ENCODE measurements at places on chromosomes 5 and 9.

GRCh38 chr9:88174324-88174723 is 36.0 kb upstream of the SPATA31C2 start:
- no peak for DNase-seq

GRCh38 chr9:78213712-78214111 is 22.2 kb upstream of the CEP78 start:
- DNase-seq, result no peak

GRCh38 chr5:13994621-13995253 is 50.2 kb upstream of the DNAH5 start:
- peak; percentile 53 for DNase-seq

GRCh38 chr9:87827341-87827740 is 55.3 kb upstream of the SPATA31E1 start:
- DNase-seq, result no peak

DNA sequence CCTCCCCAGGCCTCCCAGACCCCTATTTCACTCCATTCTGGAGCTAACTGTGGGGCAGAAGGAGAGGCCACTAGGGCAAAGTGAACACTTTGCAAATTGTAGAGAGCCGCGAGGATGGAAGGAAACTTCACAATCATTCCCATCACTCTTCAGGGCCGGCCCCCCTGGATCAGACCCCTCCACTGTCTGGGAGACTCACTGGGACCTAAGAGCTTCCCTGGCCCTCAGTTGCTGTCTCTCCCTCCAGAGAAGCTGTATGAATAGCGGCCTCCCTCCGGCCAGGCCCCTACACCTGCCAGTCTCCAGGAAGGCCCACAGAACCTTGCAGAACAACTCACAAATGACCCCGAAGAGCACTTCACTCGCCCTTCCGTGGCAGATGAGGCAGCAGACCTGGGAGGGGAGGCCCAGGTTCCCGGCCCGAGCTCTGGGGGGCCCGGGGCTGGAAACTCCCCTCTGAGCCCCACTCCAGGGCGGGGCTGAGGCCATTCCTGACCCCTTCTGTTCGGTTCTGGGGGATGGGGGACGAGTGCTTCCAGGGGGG is 141.9 kb upstream of the IER5L start:
- no peak for DNase-seq

DNA sequence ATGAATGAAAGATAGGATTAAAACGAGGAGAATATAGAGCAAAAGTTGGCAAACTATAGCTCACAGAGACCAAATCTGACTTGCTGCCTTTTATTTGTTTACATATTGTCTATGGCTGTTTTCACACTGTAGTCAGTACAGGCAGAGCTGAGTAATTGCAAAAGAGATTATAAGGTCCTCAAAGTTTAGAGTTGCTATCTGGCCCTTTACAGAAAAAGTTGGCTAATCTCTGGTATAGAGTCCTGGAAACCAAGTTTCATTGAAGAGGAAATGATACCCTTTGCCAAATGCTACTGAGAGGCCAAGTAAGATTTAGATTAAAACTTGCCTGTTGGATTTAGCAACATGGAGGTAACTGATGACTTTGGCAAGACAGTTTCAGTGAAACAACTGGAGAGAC is 36.0 kb downstream of the LYRM7 start:
- no peak for DNase-seq

GRCh38 chr9:27571011-27571410 is 2.3 kb downstream of the C9orf72 start:
- no peak for DNase-seq

DNA sequence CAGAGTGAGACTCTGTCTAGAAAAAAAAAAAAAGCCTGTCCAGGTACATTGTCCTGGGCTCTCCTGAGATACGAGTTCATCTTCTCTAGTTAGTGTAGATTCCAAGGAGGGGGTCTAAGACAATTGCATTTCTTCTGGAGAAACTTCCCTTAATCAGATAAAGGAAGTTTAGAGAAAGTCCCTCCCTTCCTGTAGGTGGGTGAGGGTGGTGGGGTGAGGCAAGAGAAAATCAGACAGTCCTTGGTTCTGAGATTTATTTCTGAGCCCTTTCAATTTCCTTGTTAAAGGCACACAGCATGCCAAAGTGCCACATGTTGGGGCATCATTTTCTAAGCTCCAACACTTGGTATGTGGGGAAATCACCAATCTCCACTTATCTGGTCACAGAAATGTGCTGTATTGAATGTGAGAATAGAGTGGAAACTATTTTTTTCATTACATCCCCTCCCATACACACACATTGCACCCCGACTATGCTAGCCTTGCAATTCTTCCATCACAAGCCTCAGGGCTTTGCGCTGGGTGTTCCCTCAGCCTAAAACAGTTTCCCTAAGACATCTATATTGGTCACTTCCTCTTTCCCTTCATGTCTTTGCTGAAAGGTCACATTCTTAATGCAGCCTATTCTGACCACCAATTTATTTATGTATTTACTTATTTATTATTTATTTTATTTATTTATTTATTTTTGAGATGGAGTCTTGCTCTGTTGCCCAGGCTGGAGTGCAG is 5.1 kb upstream of the TUT7 start:
- DNase-seq, result no peak

- no peak for DNase-seq
These were observed 1.0 kb downstream of the RABL6 start for GRCh38 chr9:136808806-136809158.

DNA sequence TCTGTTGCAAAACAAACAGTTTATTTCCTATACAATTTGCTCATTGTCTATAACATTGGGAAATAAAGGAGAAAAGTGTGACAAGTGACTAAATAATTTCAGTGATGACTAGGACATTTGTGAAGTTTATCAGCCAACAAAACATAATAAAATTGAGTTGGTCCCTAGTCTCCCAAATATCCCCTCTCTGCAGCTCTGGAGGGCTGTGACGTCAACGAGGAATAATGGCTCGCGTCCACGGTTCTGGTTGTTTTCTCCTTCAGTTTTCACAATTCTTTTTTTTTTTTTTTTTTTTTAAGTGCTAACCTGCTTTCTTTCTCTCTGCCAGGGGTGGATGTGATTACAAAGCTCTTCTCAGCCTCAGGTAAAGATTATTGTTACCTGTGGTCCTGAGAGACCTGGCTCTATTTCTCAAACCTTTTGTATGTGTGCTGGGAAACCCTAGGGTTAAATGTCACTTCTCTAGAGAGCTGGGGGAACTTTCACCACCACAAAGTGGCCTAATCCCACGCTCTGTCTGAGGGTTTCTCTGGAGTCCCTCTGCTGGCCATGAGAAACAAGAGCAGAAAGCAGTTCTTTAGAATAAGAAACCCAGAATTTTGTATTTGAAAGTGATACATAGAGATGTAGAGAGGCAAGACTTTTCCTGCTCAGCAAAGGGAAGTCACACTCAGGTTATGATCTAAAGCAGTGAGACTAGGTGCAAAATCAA is 36.2 kb upstream of the ANKRD55 start:
- DNase-seq, result no peak

DNA sequence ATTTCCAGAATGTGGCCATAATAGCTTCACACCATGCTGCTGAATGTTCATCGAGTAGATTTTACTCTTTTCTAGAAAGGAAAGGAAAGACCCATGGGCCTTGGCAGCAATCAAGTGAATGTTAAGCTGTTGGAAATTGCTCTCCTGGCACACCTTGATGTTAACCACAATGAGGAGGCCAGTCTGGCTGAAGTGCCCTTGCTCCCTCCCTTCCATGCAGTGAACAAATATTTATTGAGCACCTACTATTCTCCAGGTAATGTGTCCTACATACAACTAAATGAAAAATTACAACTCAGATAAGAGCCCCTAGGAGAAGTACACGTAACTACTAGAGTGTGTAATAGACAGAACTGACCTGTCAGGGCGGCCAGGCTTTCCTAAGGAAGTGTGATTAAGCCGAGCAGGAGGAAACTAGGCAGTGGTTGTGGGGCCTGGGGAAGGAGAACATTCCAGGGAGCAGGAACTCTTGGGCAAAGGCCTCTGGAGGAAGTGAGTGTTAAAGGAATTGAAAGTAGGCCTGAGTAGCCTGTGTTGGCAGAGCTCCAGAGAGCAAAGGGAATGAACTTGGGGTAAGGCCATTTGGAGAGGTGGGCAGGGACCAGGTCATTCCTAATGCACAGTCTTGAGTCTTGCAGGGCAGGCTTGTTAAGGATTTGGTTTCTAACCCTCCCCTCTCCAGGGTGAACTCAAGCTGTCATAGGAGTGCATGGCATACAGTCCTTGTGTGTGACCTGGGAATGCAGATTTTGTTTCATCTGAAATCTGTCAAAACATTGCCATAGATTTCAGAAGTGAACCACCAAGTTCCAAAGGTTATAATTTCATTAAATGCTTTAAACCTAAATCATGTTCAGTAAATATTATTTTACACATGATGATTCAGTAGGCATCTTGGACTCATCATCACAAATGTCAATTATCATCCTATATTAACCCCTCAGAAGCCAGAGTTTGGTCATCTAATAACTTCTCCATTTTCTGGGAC is 9.0 kb upstream of the ZSWIM6 start:
- DNase-seq, result no peak

GRCh38 chr9:96581786-96582185 is 37.9 kb downstream of the CDC14B start:
- no peak for DNase-seq

GRCh38 chr5:151719228-151720000 is 32.7 kb upstream of the SPARC start:
- DNase-seq, result no peak

DNA sequence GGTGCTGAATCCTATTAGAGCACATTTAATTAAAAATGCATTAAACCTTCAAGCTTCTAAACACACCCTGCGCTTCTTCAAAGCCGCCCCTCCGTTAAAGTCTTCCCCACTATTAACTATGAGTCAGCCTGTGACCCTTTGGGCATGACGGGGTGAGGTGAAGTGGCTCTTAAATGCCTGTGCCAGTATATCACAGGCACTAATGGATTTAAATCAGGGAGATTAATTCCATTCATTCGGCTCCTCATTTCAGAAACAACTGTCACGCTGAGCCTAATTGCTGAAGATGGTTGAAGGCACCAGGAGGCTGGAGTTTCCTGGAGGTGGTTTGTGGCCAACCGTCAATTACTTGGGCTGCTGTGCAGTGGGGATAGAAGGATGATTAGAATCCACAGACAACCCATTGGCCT is 192.6 kb upstream of the MSX2 start:
- no peak for DNase-seq

- DNase-seq, result no peak
These were observed 469.1 kb downstream of the RAB3C start for GRCh38 chr5:59051951-59052350.

- DNase-seq, result no peak
These were observed 59.7 kb upstream of the IER5L start for GRCh38 chr9:129237803-129238202.

- no peak for DNase-seq
These were observed 3.9 kb upstream of the MGAT1 start for GRCh38 chr5:180806351-180807011.

- no peak for DNase-seq
These were observed 39.8 kb upstream of the COL5A1 start for GRCh38 chr9:134601764-134602163.

DNA sequence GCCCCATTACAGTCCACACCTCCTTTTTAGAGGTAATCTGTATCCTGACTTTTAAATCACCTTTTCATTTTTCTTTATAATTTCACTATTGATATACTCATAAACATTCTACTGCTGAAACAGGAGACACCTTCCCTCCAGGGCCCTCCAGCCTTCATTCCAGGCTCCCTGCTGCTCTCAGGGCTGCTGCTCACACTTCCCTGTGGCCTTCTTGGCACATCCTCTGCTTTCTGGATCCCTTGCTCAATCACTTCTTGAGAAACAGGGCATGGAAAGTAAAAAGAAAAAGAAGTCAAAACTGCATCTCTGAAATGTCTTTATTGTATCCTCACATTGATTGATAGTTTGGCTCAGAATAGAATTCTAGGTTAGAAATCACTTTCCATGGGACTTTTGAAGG is 19.3 kb upstream of the WNT8A start:
- DNase-seq, result no peak

GRCh38 chr5:54590824-54591223 is 73.3 kb downstream of the SNX18 start:
- no peak for DNase-seq

DNA sequence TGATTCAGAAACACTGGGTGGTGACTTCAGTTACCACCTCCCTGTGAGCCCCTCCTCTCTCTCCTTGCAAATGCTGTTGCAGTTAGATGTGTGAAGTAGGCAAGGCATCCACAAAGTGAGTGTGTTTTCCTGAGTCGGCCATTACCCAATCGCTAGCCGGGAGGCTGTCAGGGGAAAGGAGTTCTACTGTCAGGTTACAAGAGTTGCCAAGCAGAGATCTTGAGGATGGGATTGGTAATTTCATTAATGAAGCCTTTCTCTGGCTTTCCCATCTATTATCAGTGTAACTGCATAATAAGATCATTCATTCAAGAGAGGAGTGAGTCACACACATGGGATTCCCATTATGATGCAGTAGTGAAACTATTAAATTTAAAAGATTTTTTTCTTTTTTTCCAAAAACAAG is 106.9 kb downstream of the GLDC start:
- no peak for DNase-seq

DNA sequence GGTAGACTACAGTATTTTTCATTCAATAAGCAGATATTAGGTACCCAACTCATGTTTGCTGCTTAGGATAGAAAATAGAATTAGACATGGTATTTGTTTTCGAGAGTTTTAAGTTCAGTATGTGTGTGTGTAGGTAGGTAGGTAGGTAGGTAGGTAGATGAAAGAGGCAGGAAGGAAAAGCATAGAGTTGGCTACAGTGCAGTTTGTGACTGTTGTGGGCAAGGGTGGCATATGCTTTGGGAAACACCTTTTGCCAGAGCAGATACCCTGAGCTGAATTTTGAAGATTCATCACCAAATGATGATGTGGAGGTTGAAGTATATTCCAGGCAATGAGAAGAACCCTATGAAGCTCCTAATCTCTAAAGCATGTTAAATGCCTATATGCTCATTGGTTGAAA is 20.0 kb upstream of the PCSK5 start:
- no peak for DNase-seq

GRCh38 chr5:95892784-95893354 is 68.8 kb downstream of the ELL2 start:
- DNase-seq, result no peak

DNA sequence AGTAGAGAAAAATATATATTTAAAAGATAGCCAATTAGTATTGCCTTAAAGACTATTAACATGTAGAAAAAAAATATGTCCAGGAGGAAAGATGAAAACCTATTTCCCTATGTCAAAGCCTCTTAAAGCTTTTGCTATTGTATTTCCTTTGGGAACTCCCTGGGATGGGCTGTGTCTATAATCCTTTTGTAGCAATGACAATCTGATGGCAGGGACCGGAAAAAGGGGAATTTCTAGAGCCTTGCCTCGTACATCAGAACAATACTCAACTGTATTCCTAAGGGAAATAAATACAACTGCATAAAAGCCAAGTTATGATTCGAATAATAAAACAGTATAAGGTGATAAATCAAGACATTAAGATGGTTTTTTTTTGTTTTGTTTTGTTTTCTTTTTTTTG is 257.3 kb downstream of the MLLT3 start:
- no peak for DNase-seq
